ENCODE measurements at places on chromosomes 3 and 15.

GRCh38 chr3:48707157-48707556 lies 9.9 kb downstream of the IP6K2 start:
- DNase-seq: no peak

DNA sequence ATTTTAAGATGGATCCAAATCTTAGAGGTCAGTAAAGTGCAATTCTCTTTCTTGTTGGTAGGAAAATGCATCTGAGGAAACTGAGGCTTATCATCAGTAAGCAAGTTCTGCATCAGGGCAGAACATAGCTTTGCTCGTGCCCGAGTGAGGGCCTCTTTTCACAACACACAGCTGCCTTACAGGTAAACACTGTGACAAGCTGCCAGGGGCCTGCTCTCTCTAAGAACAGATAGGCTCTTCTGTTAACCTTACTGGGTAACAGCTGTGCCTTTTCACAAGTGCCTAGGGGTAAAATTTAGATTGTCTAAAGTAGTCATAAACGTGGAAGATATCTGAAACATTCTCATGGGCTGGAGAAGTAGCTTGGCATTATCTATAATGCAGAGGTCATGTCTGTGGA lies 118.1 kb downstream of the C3orf38 start:
- no peak for DNase-seq

GRCh38 chr3:127749361-127749760 lies 73.0 kb downstream of the MGLL start:
- DNase-seq: no peak

- no peak for DNase-seq
Measured at GRCh38 chr3:7651274-7651673, 790.4 kb downstream of the GRM7 start.

GRCh38 chr3:111676211-111677006 lies 81.3 kb upstream of the ZBED2 start:
- DNase-seq: no peak

GRCh38 chr15:68055224-68055705 lies 1.1 kb downstream of the PIAS1 start:
- peak; percentile 20 for DNase-seq

- DNase-seq: no peak
Measured at GRCh38 chr15:28112101-28112760, 13.1 kb upstream of the OCA2 start.

DNA sequence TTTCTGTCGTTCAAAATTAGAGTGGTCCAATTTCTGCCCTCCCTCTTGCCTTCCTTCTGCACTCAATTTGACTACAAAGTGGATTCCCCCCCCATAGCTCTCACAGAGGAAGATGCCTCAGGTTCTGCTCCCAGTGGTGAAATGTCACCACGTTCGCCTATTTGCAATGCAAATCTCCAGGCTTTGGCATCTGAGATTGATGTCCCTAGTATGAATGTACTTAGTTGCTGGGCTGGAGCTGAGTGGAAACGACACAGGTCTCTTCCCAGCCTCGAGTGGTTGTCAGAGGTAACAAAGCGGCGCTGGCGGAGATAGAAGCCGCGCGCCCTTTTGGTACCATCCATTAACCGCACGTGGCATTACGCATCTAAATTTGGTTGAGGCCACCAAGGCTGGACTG lies 860.1 kb downstream of the MCTP2 start:
- no peak for DNase-seq

- DNase-seq: no peak
Measured at GRCh38 chr3:188180114-188180513, 26.2 kb downstream of the LPP start.

DNA sequence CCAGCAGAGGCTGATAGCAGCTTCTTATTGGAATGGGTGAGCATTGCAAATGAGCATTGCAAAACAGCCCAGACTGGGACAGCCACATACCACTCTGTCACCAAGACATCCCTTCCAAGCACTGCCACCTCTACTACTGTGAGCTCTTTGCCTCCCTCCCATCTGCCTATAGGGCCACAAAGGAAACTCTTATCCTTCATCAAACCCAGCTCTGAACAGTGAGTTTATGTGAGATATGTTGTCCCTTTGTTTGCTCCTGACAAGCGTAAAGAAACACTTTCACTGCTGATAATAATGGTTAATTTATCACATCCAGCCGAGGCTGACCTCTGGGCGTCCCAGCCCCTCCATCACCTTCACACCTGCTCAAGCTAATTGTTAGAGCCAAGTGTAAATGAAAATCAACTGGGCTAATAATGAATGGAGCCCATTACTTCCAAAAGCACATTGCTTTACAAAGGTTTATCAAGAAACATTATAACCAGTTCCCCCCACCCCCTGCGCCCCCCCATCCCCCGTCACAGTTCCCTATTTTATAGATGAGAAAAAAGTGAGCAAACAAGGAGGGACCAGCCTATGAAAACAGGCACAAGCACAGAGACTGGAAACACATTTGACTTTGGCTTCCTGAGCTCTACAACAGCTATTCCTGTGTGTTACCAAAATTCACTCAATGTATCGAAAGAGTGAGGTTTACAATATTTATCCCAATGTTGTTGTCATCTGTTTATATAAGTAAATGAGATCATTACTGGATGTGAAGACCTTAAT lies 146.3 kb downstream of the ANXA2 start:
- DNase-seq: no peak

- no peak for DNase-seq
Measured at GRCh38 chr3:113495035-113495434, 19.9 kb downstream of the SPICE1 start.

GRCh38 chr3:65377637-65378036 lies 661.1 kb downstream of the MAGI1 start:
- no peak for DNase-seq

DNA sequence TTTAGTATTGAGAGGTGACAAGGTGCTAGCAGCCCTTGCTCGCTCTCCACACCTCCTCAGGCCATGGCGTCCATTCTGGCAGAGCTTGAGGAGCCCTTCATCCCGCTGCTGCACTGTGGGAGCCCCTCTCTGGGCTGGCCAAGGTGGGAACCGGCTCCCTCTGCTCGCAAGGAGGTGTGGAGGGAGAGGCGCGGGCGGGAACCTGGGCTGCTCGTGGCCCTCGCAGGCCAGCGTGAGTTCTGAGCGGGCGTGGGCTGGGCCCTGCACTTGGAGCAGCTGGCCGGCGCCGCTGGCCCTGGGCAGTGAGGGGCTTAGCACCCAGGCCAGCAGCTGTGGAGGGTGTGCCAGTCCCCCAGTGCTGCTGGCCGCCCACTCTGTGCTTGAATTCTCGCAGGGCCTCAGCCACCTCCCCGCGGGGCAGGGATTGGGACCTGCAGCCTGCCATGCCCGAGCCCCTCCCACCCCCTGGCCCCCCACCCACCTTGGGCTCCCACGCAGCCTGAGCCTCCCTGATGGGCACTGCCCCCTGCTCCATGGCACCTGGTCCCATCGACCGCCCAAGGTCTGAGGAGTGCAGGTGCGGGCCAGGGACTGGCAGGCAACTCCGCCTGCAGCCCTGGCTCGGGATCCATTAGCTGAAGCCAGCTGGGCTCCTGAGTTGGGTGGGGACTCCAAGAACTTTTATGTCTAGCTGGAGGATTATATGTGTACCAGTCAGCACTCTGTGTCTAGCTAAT lies 785.2 kb downstream of the DIPK2A start:
- DNase-seq: no peak

GRCh38 chr3:14170531-14171159 lies 7.8 kb downstream of the XPC start:
- no peak for DNase-seq

DNA sequence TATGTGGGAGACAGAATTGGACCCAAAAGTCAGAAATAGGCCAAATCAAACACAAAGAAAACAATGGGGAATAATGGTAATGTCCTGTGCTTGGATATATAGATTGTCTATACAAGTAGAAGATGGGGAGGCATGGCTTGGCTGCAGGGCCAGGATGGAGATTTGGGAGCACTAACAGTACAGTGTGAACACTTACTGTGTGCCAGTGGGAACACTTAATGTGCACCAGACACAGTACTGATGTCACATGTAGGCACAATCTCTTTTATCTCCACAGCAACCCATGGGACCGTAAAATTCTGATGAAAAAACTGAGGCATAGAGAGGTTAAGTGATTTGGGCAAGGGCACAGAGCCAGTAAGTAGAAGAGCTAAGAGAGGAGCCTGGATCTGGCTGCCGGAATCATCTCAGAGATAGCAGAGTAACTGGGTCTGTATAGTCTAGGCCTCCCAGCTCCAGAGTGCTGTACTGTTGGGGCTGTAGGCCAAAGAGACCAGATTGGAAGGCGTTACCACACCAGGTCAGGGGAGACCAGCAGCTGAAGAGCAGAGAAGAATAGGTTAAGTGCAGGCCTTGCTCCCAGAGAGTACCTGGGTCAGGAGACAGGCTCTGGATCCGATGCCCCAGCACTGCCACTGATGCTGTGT lies 63.3 kb downstream of the RLBP1 start:
- no peak for DNase-seq

DNA sequence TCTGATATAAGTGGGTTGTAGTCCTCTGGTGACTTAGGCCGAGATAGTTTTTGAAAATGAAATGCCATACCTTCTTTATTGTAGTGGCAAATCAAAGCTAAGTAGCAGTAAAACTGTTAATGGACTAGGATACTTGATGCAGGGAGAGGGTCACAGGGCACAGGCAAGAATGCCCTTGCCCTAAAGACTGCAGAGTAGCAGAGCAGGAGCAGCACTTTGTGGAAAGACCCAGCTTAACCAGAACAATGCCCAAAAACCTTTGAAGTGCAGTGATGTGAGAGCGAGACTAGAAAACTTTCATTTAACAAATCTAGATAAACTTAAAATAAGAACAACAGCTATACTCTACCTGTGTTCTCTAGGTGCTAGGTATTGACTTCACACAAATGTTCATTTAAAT lies 121.9 kb downstream of the MBNL1 start:
- no peak for DNase-seq

DNA sequence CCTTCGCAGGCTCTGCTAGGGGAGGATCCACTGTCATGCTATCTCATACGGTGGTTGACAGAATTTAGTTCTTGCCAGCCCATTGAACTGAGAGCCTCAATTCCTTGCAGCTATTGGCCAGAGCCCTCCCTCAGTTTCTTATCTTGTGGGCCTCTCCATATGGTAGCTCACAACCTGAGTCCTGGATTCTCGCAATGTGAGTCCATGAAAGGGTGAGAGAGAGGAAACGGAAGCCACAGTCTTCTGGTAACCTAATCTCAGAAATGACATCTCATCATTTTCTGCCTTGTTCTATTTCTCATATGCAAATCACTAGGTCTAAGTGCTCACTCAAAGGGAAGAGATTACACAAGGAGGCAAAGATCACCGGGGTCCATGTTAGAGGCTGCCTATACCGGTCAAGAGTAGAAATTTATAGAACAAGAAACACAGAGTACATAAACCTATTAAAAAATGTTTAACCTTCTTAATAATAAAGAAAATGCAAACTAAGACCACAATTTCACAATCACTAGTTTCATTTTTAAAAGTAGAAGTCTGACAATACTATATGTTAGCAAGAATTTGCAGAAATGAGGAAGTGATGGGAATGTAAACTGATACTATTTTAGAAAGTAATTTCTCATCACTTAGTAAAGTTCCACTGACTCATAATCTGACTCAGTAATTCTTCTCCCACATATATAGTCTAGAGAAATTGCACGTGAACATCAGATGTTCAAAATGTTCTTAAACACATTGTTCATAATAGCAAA lies 378.4 kb upstream of the AGTR1 start:
- no peak for DNase-seq

- no peak for DNase-seq
Measured at GRCh38 chr3:18500322-18500721, 75.2 kb upstream of the SATB1 start.

- no peak for DNase-seq
Measured at GRCh38 chr3:39919281-39919680, 109.9 kb downstream of the MYRIP start.

- no peak for DNase-seq
Measured at GRCh38 chr3:27681249-27681748, 40.8 kb downstream of the EOMES start.

- no peak for DNase-seq
Measured at GRCh38 chr3:44584646-44585501, at the start of gene ZNF660. ZNF660 (plus strand) TSS chr3:44584964; CDS start chr3:44594194, 9,230 bp downstream.

DNA sequence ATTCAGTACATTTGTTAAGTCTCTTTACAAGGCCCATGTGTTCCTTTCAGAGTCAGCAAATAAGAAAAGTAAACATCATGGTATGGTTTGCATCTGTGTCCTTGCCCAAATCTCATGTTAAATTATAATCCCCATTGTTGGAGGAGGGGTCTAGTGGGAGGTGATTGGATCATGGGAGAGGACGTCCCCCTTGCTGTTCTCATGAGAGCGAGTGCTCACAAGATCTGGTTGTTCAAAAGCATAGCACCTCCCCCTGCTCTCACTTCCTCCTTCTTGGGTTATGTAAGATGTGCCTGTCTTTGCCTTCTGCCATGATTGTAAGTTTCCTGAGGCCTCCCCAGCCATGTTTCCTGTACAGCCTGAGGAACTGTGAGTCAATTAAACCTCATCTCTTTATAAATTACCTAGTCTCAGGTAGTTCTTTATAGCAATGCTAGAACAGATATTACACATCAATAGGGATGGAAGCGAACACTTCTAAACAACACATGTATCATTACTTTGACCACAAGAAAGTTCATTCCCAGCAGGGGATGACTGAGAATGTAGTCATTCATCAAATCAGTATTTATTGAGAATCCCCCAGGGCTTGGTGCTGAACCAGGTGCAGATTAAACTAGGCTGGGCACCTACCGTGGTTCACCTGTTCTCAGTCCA lies 4.1 kb downstream of the EFCAB12 start:
- DNase-seq: no peak

- DNase-seq: no peak
Measured at GRCh38 chr3:52796411-52796810, 1.8 kb downstream of the ITIH3 start.

DNA sequence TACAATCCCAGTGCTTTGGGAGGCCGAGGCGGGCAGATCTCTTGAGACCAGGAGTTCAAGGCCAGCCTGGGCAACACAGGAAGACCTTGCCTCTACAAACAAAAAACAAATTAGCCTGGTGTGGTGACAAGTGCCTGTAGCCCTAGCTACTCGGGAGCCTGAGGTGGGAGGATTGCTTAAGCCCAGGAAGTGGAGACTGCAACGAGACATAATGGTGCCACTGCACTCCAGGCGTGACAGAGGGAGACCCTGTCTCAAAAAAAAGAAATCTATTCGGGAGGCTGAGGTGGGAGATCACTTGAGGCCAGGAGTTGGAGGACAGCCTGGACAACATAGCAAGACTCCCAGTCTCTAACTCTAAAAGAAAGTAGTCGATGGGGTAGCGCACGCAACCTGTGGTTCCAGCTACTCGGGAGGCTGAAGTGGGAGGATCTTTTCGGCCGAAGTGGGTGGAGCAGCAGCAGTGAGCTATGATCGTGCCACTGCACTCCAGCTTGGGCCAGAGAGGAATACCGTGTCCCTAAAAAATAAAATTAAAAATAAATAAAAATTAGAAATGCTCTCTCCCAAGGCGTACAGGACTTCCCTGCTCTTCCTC lies 775 bp downstream of the C3orf33 start:
- peak; percentile 10 for DNase-seq
